Left lobe of liver (tissue), 2 donors: ENCODE measurements at places on chromosomes 2 and 18.

- peak; percentile 53 for DNase-seq
Measured at GRCh38 chr18:8254654-8255053, 354.6 kb upstream of the RAB12 start.

- DNase-seq = no peak
Measured at GRCh38 chr18:13390196-13390595, 171.6 kb downstream of the LDLRAD4 start.

GRCh38 chr2:173589604-173590275 lies 235.1 kb downstream of the CDCA7 start:
- no peak for DNase-seq

DNA sequence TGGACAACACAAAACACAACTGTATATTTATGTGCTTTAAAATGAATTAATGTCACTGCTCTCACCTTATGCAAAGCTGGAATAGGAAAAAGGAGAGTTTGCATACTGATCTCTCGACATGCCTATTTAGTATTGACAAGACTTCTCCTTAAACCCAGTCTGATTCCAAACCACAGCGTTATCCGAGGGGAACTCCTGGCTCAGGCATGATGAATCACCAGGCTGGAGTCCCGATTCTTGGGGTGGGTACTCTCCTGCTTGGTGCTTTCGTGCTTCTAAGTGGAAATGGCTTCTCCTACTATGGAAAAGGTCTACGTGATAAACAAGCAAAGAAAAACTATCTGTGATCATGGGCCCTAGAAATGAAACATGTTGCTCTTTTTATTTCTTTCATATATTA lies 88.9 kb upstream of the SLC35G4 start:
- no peak for DNase-seq

- DNase-seq = no peak
Measured at GRCh38 chr2:101361121-101361520, 26.2 kb downstream of the CREG2 start.

- DNase-seq = no peak
Measured at GRCh38 chr2:227613272-227613660, 1.4 kb downstream of the SCYGR3 start.

DNA sequence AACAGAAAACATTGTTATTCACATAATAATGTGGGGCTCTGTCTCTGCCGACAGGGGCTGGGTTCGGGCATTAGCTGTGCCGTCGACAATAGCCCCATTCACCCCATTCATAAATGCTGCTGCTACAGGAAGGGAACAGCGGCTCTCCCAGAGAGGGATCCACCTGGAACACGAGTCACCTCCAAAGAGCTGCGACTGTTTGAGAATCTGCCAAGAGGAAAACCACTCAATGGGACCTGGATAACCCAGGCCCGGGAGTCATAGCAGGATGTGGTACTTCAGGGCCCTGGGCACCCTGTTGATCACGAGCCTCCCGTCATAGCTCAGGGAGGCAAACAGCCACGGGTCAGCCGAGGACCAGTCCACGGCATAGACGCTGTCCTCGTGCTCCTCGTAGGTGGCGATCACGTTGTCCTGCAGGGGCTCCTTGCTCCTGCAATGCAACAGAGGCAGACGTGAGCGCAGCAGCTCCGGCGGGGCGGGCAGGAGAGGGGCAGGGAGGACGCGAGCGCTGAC lies 188.5 kb downstream of the EIPR1 start:
- no peak for DNase-seq

- DNase-seq = no peak
Measured at GRCh38 chr2:237583385-237584295, 6.9 kb downstream of the RAB17 start.

GRCh38 chr2:151891566-151892194 lies 63.5 kb upstream of the ARL5A start:
- DNase-seq = no peak

- no peak for DNase-seq
Measured at GRCh38 chr2:62152000-62152399, 43.9 kb upstream of the B3GNT2 start.

DNA sequence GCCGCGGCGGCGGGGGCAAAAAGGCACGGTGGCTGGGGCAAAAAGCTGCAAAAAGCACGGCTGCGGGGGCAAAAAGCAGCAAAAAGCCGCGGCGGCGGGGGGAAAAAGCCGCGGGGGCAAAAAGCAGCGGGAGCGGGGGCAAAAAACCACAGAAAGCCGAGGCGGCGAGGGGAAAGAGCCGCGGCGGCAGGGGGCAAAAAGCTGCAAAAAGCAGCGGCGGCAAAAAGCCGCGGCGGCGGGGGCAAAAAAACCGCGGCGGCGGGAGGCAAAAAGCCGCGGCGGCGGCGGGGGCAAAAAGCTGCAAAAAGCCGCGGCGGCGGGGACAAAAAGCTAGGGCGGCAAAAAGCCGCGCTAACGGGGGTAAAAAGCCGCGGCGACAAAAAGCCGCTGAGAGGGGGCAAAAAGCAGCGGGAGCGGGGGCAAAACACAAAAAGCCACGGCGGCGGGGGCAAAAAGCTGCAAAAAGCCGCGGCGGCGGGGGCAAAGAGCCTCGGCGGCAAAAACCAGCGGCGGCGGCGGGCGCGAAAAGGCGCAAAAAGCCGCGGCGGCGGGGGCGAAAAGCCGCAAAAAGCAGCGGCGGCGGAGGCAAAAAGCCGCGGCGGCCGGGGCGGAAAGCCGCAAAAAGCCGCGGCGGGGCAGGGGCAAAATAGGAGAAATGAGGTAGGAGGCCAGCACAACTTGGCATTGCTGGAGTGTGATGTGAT lies 123.4 kb downstream of the ANKRD30BL start:
- DNase-seq = no peak

DNA sequence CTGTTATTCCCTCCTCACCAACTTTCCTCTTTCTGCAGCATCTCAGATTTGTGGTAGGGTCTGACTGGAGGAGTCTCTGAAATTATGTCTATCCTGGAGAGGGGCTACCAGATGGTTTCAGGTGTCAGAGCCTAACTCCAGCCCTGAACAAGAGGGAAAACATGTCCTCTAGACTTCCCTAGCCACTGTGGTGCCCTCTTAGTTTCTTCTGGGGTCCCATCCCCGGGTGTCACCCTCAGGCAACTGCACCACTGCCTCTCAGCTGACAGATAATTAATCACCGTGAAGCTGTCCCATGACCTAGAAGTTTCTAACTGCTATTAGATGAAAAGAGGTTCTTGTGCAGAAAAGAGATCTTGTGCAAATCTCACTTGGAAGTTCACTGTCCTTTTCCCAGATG lies 95.1 kb upstream of the CELF4 start:
- no peak for DNase-seq

GRCh38 chr2:191748059-191748461 lies 70.1 kb downstream of the NABP1 start:
- no peak for DNase-seq

DNA sequence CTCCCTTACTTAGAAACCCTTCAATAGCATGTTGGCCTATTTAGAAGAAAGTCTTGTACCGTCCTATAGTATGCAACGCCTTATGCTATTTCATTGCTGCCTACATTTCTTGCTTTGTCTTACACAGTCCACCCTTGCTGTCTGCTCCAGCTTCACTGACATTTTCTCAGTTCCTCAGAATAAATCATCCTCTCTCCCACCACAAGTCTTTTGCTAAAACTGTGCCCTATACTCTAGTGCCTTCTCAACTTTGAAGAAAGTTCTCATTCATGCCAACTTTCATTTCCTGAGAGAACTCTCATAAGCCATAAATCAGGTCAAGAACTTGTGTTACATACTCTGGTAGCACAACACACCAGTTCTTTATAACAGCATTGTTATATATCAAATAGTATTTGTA lies 54.3 kb upstream of the COL3A1 start:
- DNase-seq = no peak

- peak; percentile 57 for DNase-seq
Measured at GRCh38 chr2:53786352-53786704, 425 bp downstream of the ASB3 start.

DNA sequence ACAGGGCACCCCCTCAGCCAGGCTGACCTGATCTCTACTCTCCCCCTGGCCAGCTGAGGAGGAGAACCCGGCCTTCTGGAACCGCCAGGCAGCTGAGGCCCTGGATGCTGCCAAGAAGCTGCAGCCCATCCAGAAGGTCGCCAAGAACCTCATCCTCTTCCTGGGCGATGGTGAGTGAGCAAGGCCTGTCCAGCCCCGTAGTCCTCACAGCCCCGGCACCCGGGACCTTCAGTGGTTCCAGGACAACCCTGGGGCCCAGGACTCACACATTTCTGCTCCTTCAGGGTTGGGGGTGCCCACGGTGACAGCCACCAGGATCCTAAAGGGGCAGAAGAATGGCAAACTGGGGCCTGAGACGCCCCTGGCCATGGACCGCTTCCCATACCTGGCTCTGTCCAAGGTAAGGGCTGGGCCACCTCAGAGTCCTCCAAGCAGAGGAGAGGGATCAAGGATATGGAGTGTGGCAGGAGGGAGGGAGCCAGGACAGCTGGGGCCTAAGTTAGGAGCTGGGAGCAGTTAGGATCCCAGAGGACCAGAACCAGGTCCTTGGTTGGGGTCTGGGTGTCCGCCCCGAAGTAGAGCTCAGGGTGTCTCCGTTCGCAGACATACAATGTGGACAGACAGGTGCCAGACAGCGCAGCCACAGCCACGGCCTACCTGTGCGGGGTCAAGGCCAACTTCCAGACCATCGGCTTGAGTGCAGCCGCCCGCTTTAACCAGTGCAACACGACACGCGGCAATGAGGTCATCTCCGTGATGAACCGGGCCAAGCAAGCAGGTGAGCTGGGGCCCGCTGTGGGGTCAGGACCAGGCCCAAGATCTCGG lies 555 bp downstream of the ALPI start:
- DNase-seq = peak; percentile 38

- DNase-seq = no peak
Measured at GRCh38 chr18:63316612-63317555, 2.7 kb downstream of the BCL2 start.

DNA sequence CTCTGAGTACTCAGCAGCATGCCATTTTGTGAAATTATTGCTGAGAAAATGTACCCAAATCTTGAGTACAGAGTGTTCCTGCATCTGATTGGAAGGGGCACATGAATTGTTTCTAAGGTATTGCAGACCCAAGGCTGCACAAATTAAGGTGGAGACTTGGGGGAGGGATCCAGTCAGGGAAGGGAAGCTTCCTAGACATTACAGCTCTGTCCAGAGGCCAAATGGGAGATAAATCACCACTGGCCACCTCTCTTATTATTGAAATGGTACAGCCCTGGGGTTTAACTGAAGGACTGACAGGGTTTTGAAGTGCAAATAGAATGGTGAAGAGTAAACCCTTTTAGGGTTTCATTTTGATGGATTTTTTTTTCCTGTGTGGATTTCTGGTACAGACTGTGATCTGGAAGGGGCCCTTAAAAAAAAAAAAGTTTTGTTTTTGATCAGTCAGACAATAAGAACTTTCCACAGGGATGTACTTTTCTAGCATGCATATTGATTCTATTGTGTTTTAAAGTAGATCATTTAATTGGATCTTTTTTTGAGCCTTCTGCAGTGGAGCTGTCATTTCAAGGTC lies 119.4 kb downstream of the GREB1L start:
- DNase-seq = no peak

DNA sequence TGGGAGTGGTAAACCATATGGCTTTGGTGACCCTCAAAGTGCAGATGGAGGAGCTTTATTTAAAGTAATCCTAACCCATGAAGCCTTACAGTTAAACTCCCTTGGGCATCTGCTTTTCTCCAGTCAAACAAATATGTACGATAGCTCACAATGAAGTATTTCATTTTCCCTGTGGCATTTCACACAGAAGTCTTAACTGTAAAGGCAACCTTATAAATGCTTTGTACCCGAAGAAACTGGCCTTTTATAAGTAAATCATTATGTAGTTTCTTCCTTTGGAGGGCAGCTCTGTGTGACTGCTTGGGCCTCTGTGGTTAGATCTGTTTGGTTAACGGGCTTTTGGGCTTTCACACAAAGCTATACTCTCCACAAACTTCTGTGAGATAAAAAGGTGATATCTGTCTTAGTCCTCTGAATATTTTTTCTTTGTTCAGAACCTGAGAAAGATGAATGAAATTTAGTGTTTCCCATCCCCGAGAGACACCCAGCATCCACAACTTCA lies 46.6 kb downstream of the SCN1A start:
- DNase-seq = no peak

DNA sequence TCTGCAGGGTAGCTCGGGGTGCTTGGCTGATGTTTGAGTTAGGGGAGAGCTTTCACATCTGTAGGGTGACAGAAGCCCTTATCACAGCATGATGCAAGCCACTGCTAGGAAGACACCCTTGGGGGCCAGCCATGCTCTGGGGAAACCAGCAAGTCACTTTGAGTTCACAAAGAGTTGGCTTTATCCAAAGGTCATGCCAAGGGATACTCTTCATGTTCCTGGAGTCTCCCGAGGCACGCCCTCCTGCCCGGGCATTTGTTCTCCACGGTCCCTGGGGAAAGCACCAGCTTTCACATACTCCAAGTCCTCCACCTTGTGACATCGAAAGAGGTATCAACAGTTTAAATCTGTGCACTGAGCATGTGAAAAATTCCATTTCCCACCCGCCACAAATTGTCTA lies 227.7 kb downstream of the VAPA start:
- no peak for DNase-seq

DNA sequence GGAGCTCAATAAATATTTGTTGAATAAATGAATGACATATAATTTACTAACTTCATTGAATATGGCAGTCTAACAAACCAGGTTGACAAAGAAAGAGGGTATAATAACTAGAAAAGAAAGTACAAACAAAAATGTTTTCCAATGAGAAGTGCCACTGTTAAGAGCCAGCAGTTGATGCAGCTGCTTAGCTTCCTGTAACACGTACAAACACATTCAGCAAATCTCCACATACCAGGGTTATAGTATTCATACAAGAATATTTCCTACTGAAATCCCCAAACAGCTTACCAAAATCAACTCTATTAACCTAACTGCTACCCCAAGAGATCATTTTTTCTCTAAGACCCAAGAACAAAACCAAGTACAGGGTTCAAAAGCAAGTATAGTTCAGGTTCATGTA lies 77.7 kb downstream of the THADA start:
- no peak for DNase-seq

DNA sequence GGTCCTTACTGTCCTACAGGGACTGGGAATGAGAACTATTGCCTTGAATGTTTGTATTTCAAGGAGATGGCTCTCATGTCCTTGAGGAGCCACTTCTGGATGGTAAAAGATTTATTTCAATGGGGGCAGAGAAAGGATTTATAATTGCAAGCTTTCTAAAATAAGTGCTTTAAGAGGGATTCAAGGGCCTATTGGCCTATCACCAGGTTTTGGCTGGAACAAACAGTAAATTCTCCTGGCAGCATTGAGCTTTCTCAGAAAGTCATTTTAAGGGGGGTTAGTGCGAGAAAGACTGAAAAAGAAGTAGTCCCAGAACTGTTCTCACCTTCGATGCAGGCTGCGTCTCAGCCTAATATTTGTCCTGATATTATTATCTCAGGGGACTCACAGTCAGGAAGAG lies 29.8 kb downstream of the DPP10 start:
- DNase-seq = no peak

GRCh38 chr2:131673400-131674173 lies 145.9 kb downstream of the CCDC74A start:
- DNase-seq = peak; percentile 80

DNA sequence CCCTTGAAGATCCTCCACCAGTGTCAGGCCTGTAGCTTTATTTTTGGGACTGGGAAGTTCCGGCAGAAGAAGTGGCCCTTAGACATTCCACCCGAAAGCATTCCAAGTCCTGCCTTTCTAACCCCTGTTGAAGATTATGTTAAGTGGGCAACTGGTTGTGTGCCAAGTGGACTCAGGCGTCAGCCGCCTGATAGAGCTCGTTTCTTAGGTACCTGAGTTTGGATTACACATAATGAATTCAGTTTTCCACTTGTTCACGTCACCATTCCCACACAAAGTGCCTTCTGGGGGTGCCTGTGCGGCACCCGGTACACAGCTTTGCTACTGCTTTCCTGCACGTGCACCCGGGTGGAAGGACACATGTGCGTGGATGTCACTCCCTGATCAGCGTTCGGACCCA lies 156.5 kb downstream of the PTGR3 start:
- no peak for DNase-seq
